Common myeloid progenitor, CD34-positive (primary cell): ENCODE measurements at places on chromosomes 12 and 14.

DNA sequence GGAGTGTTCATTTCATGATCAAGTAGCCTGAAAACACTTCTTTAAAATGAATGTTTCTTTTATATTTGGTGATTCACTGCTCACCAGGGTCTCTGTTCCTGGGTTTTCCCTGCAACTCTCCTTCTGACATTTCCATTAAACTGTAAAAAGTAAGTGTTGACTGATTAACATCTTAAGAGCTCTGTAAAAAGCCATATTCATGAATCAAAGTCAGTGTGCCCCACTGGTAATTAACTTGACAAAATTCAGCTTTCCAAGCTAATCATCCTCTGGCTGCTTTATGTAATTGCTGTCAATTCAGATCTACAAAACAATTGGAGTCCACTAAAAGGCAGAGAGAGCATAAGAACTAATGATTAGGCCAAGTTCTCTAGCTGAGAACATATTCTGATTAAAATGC is 41.6 kb downstream of the CNTN1 start:
- no peak for DNase-seq

- peak; percentile 15 for DNase-seq
These were observed 74.1 kb upstream of the KRAS start for GRCh38 chr12:25324861-25325260.

DNA sequence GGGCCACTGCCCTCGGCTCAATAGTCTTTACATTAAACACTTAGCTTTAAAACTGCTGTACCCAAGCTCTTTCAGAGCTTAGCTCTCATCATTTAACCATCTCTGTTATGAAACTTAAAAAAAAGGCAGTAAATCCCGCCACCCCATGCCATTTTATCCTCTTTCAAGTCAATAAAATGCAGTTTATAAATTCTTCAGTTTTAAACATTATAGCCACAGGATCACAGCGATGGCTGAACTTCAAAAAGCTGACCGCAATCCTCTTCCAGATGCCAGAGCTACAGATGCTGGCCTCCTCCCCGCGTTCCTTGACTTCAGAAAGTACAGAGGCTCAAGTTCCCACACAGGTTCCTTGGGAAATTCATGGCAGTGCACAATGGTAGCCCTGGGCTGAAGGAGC is 4.2 kb downstream of the OR10G3 start:
- DNase-seq: no peak

- DNase-seq: no peak
These were observed 48.3 kb downstream of the MVK start for GRCh38 chr12:109621901-109622364.

GRCh38 chr14:64823305-64823861 is 56.3 kb downstream of the SPTB start:
- DNase-seq: peak; percentile 58

GRCh38 chr12:56581418-56582145 is 48.5 kb downstream of the BAZ2A start:
- DNase-seq: peak; percentile 82

DNA sequence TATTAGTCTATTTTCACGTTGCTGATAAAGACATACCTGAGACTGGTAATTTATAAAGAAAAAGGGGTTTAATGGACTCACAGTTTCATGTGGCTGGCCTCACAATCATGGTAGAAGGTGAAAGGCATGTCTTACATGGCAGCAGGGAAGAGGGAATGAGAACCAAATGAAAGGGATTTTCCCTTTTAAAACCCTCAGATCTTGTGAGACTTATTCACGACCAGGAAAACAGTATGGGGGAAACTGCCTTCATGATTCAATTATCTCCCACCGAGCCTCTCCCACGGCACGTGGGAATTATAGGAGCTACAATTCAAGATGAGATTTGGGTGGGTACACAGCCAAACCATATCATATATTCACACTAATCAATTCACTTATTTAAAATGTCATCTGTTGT is 41.4 kb downstream of the KTN1 start:
- DNase-seq: no peak

GRCh38 chr12:553216-554000 is 93.7 kb downstream of the B4GALNT3 start:
- DNase-seq: no peak

GRCh38 chr14:97578982-97579548 is 781.9 kb downstream of the VRK1 start:
- DNase-seq: no peak

DNA sequence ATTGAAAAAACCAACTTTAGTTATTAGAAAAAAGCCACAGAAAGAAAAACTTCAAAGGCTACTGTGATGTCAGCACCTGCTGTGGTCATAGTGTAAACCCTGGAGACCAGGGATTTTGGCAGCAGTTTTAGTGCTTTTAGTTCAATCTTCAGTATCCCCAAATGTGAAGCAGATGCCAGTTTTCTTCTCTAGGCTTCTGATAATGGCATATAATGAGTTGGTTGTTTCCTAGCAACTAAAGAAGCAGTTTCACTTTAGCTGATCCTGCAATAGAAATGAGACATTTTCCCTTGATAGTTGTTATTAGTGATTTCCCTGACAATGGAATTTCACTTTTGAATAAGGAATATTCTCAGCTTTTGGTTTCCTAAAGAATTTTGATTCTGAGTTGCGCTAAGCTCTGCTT is 131.2 kb downstream of the NUBPL start:
- peak; percentile 8 for DNase-seq

DNA sequence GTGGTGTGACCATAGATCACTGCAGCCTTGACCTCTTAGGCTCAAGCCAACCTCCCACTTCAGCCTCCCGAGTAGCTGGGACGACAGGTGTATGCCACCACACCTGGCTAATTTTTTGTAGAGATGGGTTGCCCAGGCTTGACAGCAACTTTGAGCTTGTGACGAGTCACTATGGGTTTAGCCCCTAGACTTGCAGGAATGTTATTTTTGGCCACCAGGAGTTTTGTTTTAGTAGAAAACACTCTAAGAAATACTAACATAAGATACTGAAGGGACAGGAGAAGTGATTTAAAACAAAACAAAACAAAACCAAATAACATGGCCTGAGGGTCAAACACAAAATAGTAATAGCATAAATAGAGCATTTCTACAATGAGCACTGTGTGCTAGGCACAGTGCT is 26.4 kb downstream of the SETD3 start:
- no peak for DNase-seq

- DNase-seq: no peak
These were observed 63.4 kb downstream of the DACT1 start for GRCh38 chr14:58701156-58701555.
